ENCODE measurements at places on chromosomes 3 and 15.

DNA sequence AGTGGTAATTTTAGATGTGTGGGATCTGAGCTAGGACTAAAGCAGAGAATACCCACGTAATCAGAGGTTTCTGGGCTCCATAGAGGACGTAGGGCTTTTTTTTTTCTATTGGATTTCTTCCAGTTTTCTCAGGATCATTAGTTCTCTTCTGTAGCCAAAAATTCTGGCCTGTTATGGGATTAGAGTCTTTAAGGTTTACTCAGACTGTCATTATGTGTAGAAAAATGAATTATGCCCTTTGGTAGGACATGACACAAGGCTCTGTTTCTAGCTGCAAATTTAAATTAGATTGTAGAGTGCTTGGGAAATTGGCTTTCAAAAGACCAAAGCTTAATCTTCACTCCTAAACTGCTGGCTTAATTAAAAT lies 1.9 kb downstream of the SETD5 start:
- no peak for DNase-seq

DNA sequence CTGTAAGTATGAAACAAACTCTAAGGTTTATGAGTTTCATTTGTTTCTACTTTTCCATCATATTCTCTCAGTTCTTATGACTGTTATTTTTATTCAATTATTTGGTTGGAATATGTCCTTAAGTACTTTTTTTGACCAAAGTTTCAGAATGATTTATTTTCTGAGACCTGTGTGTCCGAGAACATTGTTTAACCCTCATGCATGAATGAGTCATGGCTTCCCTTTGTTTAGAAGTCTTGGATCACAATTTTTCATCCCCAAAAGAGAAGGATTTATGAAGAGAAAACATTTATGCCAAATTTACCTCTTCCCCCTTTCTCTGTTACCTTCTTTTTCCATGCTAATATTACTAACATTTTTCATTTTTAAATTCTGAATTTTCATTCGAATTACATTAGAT lies 518.0 kb upstream of the NR2F2 start:
- DNase-seq = no peak

GRCh38 chr3:193842029-193842798 lies 249.2 kb downstream of the OPA1 start:
- DNase-seq = no peak

DNA sequence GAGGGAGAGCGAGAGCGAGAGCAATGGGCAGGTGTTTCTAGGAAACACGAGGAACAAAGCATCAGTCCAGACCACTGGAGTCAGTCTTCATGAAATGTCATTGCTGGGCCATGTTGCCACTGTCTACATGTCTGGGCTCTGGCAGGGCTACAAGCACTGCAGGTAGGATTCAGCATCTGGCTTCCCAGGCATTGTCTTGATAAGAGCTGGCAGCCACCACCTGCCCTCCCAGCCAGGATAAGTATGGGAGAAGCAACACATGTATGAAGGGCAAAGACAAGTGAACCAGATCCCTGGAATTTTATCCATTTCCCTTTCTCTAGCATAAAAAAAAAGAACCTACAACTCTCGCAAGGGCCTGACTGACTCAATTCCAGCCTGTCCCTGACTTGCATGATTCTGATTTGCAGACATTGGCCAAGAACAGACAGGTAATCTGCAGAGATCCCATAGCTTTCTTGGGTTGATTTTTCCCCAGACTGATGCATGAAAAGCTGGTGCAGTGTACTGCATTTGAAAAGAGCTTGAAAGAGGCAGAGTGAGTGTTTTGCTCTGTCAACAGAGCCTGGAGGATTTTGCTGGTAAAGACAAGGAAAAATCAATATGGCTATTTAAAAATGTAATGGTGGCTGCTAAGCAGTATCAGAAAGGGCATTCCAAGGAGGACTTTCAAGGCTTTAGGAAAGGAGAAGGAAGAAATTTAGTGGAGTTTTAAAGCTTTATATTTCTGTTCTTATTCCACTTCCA lies 157.2 kb upstream of the MYRIP start:
- no peak for DNase-seq

- no peak for DNase-seq
Observed at GRCh38 chr3:31377045-31377642, 155.6 kb upstream of the STT3B start.

GRCh38 chr15:41585127-41586047 lies 26.4 kb downstream of the TYRO3 start:
- DNase-seq = peak; percentile 66
